ENCODE measurements at places on chromosomes 12 and 14. TPM values are rescaled to one million over a fixed set of nuclear protein-coding genes. Genes with fewer than 3 reads are reported as not detected.
A peak's percentile ranks its signal among the peaks of the same experiment; 100 is the strongest.

MTERF2 gene
- 16.7 TPM for polyA plus RNA-seq

PRH2 gene
- polyA plus RNA-seq: not detected

DLST gene
- polyA plus RNA-seq: 10.8 TPM

IKZF4 gene
- 3.5 TPM for polyA plus RNA-seq

OLR1 gene
- 20.8 TPM for polyA plus RNA-seq

HAL gene
- 1.7 TPM for polyA plus RNA-seq

IFNG-AS1 gene
- not detected for polyA plus RNA-seq

DNA sequence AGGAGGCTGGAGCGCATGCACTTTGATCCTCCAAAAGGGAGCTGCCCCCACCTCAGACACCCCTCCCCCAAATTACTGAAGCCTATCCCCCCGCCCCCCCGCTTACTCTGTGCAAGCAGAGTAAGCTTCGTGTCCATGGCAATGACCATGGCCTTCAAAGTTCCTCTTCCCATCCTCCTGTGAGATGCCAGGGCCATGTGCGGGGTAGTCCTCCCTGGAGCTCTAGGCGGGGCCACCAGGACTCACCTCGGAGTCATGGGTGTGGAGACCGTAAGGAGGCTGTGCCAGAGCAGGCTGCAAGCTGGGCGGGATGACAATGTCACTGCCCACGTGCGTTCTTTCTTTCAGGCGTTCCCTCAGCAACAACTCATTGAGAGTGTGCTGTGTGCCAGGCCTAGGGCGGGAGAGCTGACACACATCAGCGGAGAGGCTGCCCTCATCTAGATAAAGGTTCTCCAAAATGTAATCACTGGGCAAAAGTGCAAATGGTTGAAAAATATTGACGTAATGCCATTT, 66.8 kb downstream of the C14orf132 start:
- no peak overlapping the region for H3K27ac ChIP-seq
- H3K4me1 ChIP-seq: peaks cover 17% of the 10 kb centered on the region
- no peak overlapping the region for H3K4me3 ChIP-seq
- H3K27me3 ChIP-seq: no peaks in the 10 kb centered on the region
- DNase-seq: no peak

- H3K4me3 ChIP-seq: no peak overlapping the region
- peak overlapping the region; percentile 91 for H3K27ac ChIP-seq
- H3K4me1 ChIP-seq: peaks cover 68% of the 10 kb centered on the region
- no peaks in the 10 kb centered on the region for H3K36me3 ChIP-seq
- H3K27me3 ChIP-seq: no peaks in the 10 kb centered on the region
Measured at GRCh38 chr14:68633131-68633991, 159.5 kb downstream of the ZFP36L1 start.

DNA sequence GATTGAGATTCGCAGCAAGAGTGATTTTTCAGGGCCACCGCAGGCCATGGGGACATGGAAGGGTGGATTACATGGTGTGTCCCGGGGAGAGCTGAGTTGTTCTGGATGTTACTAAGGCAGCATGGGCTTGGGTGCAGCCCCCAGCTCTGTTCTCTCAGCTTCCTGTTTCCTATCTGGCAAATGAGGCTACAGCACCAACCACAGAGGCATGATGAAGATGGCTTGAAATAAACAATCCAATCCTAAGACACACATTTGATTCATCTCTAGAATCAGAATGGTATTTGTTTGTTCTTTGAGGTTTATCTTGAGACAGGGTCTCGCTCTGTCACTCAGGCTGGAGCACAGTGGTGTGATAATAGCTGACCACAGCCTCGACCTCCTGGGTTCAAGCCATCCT, 21.6 kb downstream of the GLTP start:
- H3K4me1 ChIP-seq: peaks cover 8% of the 10 kb centered on the region
- H3K4me3 ChIP-seq: no peak overlapping the region
- H3K27me3 ChIP-seq: no peaks in the 10 kb centered on the region
- no peak overlapping the region for H3K27ac ChIP-seq

- peaks cover 18% of the 10 kb centered on the region for H3K27me3 ChIP-seq
- no peak overlapping the region for H3K4me3 ChIP-seq
- DNase-seq: no peak
- no peaks in the 10 kb centered on the region for H3K36me3 ChIP-seq
- no peaks in the 10 kb centered on the region for H3K4me1 ChIP-seq
- no peak overlapping the region for H3K27ac ChIP-seq
Measured at GRCh38 chr14:62123961-62124360, 361.7 kb downstream of the SNAPC1 start.

- DNase-seq: no peak
- H3K27me3 ChIP-seq: no peaks in the 10 kb centered on the region
- H3K4me3 ChIP-seq: no peak overlapping the region
- no peaks in the 10 kb centered on the region for H3K36me3 ChIP-seq
- no peaks in the 10 kb centered on the region for H3K4me1 ChIP-seq
Measured at GRCh38 chr14:92578511-92578910, 64.9 kb downstream of the RIN3 start.

DNA sequence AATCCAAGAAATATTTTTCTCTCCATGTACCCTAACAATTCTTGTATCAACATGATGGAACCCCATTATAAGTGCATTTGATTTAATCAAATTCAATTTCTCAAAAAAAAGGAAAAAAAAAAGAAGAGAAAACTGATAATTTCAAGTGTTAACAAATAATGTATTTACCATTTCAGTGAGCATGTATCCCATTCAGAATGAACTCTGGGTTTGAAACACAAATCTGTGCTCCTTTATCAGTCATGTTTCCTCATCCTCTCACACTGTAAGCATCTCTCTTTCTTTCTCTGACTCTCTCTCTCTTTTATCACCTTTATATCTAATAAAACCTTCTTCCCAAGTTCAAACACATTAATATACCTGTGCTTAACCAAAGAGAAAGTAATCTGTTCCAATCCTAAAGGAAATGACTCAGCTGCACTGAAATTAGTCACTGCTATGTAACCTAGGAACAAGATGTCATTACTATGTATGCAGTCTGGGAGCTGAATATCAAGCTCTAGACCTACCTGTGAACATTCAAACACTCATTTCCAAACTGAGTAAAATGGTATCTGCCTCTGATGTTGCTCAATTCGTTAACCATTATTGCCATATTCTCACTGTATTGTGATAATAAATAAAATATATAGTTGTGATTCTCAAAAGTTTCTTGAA, 135.0 kb upstream of the LRIG3 start:
- H3K36me3 ChIP-seq: no peaks in the 10 kb centered on the region
- DNase-seq: peak; percentile 31
- no peaks in the 10 kb centered on the region for H3K27me3 ChIP-seq
- no peaks in the 10 kb centered on the region for H3K4me1 ChIP-seq
- no peak overlapping the region for H3K27ac ChIP-seq

DNA sequence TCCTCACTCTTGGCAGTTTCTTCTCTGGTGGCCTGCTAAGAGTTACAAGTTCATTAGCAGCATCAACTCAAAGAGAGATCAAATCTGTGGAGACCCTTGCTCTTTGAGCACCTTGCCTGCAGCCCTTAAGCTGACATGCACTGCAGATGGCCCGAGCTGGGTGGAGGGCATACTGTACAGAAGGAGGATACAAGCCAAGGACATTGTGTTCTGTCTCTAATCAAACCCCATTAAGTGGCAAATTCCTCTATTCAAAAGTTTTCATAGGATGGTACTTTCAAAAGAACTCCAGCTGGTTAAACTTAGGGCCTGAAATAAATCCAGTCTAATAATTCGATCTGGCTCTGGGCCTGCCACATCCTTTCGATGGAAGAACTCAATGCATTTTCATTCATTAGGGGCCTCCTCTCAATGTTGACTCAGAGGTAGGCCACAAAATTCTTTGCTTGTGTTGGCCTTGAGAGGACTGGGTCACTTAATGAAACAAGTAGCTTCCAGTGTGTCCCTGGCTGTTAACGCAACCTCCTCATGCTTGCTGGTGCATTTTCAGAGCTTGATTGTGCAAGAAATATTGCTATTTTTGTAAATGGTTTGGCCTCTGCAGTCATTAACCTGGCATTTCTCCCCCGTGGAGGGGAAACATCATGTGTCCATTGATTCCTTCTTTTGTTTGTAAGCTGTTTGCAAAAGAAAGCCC, 318.2 kb downstream of the NUAK1 start:
- H3K36me3 ChIP-seq: no peaks in the 10 kb centered on the region
- no peak overlapping the region for H3K4me3 ChIP-seq
- H3K4me1 ChIP-seq: no peaks in the 10 kb centered on the region

DNA sequence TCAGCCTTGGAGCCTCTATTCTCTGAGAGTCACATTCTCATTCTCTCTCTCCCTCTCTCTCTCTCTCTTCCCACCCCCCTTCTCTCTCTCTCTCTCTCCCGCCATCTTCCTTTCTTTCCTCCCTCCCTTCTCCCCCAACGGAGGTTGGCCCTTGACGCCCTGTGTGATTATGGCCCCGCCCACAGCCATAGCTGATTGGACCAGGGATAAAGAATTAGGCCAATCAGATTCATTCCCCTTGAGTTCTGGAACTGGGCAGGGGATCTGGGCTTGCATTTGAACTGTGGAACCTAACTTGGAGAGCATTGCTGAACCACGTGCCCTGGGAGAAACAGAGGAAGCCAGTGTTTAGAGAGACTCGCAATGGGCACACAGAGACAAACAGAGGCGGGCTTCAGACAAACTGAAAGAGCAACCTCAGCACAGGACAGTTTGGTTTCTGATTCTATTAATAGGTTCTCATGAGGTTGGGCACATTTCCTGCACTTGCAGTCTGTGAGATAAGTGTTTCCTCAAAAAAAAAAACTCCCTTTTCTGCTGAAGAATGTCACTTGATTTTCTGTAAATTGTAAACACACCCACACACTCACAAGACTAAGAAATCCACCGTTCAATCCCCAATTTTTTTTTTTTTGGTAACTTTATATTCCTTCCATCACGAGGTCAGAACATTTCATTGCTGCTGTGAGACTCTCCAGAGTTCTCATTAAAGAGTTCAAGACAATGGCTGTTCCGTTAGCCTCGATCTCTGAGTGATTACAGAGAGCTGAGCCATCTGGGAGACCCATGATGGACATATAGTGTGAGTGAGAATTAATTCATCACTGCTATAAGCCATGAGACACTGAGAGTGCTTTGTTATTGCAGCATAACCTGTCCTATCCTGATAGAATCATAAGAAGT, 3.5 kb upstream of the P2RX7 start:
- no peaks in the 10 kb centered on the region for H3K27me3 ChIP-seq
- H3K4me3 ChIP-seq: no peak overlapping the region
- H3K27ac ChIP-seq: peak overlapping the region; percentile 14
- no peaks in the 10 kb centered on the region for H3K36me3 ChIP-seq

GRCh38 chr12:121494093-121494787, 86.6 kb downstream of the KDM2B start:
- H3K27ac ChIP-seq: no peak overlapping the region
- peak; percentile 35 for DNase-seq
- no peaks in the 10 kb centered on the region for H3K27me3 ChIP-seq
- H3K4me3 ChIP-seq: no peak overlapping the region
- H3K4me1 ChIP-seq: no peaks in the 10 kb centered on the region

- no peaks in the 10 kb centered on the region for H3K4me1 ChIP-seq
- H3K36me3 ChIP-seq: no peaks in the 10 kb centered on the region
- no peak for DNase-seq
- no peaks in the 10 kb centered on the region for H3K27me3 ChIP-seq
- no peak overlapping the region for H3K4me3 ChIP-seq
Measured at GRCh38 chr12:40672741-40673271, 19.4 kb upstream of the CNTN1 start.

DNA sequence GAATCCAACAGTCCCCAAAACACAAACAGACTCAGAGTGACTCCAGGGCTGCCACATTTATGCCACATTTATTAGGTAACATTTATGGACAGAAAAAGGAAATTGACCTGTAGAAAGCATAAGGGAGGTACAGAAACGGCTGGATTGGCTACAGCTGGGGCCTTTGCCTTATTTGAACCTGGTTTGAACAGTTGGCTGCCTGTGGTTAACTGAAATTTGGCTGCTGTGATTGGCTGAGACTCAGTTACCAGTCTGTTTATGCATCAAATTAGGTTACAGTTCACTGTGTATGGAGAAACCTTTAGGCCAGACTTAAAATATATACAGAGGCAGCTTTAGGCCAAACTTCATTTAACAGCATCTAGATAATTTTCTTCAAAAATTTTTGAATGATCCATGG, 27.8 kb upstream of the PCNX1 start:
- H3K4me3 ChIP-seq: no peak overlapping the region
- no peak for DNase-seq
- no peaks in the 10 kb centered on the region for H3K27me3 ChIP-seq
- no peak overlapping the region for H3K27ac ChIP-seq

- no peak overlapping the region for H3K27ac ChIP-seq
- no peaks in the 10 kb centered on the region for H3K27me3 ChIP-seq
- no peaks in the 10 kb centered on the region for H3K36me3 ChIP-seq
- DNase-seq: no peak
Measured at GRCh38 chr12:96329545-96329944, 70.7 kb downstream of the CDK17 start.

DNA sequence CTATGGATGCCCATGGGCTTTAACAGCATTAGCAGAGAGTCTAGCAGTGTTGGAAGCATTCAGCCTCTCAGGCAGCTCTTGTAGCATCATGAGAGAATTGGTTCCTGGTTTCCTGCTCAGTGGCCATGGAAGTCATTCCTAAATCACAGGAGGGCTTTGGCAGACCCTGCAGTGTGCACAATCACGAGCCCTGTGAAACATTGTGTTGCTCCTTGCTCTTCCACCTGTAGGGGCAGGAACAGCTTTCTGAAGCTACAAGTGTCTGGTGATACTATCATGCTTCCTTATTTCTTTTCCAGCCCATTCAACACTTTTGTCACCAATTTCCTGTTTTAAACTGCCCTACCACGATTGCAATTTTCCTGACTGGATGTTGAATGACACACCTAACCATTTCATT, 402.2 kb upstream of the USP15 start:
- H3K27ac ChIP-seq: no peak overlapping the region
- no peak overlapping the region for H3K4me3 ChIP-seq
- no peaks in the 10 kb centered on the region for H3K4me1 ChIP-seq
- no peaks in the 10 kb centered on the region for H3K27me3 ChIP-seq
- H3K36me3 ChIP-seq: no peaks in the 10 kb centered on the region
- DNase-seq: no peak

DNA sequence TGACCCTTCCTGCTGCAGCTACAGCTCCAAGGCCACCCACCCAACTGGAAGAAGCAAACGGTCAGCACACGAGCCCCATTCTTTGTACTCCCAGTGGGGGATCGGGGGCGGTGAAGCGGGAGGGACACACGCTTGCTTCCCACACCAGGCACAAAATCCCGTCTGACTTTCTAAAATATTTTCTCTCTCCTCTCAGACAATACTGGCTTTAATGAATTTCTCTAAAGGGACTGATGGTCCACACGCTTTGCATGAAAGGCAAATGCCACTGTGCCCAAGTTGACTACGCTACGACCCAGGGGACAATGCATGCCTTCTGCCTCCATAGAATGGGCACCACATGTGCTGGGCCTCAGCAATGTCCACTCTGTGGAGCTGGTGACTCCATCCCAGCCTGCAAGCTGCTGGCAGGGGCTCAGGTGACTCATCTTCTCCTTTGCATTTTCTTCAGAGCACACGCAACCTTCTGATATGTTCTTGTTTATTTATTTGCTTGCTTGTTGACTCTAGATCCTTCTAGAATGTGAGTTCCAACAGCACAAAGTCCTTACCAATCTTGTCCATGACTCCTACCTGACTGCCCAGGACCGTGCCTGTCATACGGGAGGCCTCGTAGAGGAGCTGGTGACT, 15.6 kb downstream of the SYNE3 start:
- H3K4me1 ChIP-seq: peaks cover 40% of the 10 kb centered on the region
- peak overlapping the region; percentile 39 for H3K27ac ChIP-seq
- H3K4me3 ChIP-seq: no peak overlapping the region
